ENCODE measurements at places on chromosomes 2 and 18.

- peak; percentile 94 for DNase-seq
Measured at GRCh38 chr2:113894156-113894743, 4.4 kb downstream of the ACTR3 start.

GRCh38 chr2:223488814-223489213 is 113.3 kb downstream of the SCG2 start:
- peak; percentile 88 for DNase-seq

DNA sequence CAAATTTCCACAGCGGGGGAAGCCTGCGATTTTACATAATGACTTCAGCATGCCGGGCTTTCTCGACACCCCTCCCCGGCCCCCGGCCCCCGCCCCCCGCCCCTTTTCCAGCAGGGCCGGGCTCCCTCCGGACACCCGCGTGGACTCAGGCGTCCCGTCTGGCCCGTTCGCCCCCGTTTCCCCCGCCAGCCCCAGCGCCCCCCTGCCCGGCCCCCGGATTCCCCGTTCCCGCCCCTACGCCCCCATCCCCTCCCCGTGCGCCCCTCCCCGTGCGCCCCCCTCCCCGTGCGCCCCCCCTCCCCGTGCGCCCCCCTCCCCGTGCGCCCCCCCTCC is 456 bp upstream of the NFATC1 start:
- no peak for DNase-seq

GRCh38 chr2:3278521-3279218 is 98.9 kb downstream of the EIPR1 start:
- DNase-seq = no peak

DNA sequence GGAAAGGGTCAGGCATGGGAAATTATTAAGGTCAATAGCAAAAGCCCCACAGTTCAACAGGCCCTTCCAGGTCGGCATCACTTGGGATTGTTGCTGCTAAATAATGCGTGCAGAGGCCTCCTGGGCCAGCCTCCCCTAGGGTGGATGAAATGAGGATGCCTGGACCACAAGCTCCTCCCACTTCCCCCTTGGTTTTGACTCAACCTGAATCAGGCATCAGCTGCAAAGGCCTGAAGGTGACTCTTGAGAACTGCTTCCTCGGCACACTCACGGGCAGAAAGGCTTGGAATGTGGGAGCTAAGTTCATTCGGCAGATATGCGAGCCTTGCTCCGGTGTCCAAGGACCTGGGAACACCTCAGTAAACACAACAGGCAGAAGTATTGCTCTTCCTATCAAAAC is 69.3 kb downstream of the MBP start:
- peak; percentile 94 for DNase-seq

- DNase-seq = no peak
Measured at GRCh38 chr18:67380867-67381266, 135.7 kb downstream of the DSEL start.

DNA sequence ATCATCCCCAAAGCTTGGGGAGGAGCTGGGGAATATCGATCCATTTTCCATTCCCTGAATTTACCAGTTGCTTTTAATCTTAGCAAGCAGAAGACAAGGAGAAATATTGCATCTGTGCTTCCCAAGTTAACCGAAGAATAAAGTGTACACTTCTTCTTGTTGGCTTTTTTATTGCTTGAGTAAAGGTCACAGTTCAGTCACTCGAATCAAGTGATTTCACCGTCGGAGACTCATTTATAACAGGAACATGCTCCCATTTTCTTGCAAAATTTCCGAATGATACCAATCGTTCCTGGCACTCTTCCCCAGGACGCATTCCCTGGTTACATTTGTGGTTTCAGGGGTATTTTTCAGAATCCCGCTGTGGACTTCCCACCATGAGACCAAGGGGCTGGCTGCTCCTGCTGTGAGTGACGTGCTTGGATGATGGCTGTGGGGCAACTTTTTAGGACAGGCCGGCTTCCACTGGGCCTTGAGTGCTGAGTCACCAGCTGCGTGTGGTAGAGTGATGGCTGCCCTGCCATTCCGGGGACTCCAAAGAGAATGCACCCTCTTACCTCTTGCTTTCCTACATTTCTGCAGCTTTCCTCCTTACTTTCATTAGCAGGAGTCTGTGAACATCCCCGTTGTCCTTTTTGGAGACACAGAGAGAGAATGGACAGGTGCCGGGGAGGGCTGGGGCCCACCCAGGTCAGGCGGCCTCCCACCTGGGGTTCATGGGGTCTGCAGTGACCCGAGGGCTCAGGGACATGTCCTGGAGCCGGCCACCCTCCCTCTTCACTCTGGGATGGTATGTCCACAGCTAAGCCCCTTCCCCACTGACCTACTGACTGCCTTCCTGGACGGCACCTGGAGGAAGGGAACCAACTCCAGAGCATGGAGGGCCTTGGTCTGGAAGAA is 60.7 kb upstream of the HDAC4 start:
- DNase-seq = no peak

- DNase-seq = no peak
Measured at GRCh38 chr18:79315596-79315995, 80.1 kb upstream of the NFATC1 start.

DNA sequence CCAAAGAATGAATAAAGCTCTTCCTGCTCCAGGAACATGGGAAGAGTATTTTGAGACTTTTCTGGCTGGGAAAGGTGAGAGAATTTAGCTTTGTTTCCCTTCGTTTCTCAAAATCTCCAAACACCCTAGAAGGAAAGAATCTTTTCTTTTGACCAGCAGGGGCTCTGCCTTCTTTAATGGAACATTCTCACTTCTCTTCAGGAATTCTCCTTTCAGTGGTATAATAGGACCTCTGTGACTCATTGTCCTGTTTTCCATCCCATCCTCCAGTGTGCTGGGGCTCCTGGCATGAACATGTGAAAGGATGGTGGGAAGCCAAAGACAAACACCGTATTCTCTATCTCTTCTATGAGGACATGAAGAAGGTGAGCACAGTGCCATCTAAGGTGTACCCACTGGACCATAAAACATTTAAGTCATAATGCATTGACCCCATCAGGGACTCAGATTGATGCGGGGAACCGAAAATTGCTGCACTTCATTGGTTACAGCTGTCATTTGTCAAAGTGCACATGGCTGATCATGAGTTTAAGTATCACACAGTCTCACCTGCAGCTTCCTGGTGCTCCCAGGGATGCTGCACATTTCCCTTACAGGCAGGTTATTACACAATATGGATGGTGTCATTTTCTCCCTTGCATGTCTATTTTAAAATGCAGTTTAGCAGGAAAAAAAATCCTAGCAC is 5.5 kb downstream of the SULT1C4 start:
- no peak for DNase-seq

DNA sequence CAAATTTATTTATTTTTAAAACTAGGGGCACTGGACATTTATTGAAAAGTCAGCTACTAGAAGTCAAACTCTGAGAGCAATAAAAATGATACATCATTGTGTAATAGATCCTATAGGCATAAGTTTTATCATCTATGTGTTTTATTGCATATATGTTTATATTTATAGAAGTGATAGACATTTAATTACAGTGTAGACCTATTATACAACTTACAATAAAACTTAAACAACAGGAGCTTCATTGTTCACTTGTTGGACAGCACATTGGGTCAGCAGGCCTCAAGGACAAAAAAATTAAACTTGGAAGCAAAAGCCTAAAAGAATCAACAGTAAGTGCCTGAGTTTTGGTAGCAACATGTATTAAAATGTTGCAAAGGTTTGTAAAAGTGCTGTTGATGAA is 15.0 kb upstream of the ACTR2 start:
- DNase-seq = no peak

DNA sequence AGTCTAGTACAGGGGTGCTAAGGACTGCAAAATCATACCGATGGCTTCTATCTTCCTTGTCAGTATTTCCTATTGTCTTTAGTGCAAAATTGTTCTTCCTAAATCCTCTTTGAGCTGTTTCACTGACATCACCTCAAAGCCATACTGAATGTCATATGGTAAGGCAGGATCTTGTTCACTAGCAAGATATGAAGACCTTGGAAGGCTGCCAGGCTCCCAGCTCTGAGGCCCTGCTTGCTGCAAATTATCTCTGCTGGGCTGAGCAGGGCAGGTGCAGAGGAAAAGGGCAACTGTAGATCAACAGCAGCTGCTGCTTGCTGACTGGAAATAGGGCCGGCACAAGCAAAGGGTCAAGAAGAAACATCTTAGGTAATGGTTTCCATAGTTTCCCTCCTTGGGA is 58.2 kb downstream of the PMAIP1 start:
- DNase-seq = peak; percentile 85

DNA sequence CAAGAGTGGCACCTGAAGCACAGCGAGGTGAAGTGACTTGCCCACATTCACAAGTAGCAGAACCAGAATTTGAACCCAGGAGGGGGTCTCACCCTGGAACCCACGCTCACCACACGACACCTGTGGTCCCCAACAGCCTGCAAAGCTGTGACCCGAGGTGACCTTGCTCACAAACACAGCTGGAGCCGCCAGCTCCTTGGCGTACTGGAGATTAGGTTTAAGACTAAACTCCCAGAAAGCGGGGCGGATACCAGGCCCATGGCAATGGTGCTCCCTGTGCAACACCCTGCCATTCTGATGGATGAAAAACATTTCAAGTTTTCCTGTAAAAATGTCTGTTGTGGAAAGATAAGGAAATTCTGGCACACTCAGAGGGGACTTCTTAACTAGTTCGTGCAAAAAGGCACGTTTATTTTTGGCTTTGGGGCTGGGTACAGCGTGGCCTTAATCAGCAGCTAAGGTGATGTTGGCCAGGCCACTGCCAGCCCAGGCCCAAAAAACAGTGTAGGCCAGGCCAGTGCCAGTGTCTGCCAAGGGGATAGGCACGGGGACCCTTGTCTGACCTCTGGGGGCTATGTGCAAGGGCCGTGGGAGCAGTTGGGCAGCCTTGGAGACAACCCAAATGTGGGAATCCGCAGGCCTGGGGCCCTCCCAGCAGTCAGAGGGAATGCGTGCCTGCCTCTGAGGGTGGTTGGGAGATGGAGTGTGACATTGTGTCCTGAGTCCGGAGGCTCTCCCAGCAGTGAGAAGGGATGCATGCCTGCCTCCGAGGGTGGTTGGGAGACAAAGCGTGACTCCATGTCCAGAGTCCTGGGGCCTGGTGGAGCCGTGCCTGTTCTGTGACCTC is 185.0 kb upstream of the HS6ST1 start:
- DNase-seq = no peak

- peak; percentile 31 for DNase-seq
Measured at GRCh38 chr2:60608679-60609078, 55.2 kb upstream of the BCL11A start.

DNA sequence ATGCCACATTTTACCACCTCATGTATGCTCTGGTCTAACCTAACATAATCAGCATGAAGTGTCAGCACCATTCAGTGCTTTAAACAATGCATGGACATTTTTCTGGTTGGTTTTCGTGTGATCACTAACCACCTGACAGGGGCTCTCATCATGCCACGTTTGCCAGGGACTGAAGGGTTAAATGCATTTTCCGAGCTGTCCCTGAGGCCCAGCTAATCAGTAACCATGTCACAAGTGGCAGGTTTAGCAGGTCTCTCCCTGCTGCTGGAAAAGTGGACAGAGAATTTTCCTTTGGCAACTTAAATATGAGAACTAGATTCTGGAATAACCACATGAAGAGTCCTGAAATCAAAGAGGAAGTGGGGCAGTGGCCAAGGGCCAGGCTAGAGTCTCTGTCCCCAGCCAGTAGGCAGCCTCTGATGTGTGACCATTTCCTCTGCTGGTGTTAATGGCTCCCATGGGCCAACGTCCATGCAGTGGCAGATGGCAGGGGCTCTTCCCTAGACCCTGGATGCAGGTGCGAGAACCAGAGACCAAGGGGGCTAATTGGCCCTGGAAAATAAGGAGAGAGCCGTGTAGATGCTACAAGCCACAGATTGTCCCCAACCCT is 69.5 kb downstream of the TPGS2 start:
- no peak for DNase-seq

DNA sequence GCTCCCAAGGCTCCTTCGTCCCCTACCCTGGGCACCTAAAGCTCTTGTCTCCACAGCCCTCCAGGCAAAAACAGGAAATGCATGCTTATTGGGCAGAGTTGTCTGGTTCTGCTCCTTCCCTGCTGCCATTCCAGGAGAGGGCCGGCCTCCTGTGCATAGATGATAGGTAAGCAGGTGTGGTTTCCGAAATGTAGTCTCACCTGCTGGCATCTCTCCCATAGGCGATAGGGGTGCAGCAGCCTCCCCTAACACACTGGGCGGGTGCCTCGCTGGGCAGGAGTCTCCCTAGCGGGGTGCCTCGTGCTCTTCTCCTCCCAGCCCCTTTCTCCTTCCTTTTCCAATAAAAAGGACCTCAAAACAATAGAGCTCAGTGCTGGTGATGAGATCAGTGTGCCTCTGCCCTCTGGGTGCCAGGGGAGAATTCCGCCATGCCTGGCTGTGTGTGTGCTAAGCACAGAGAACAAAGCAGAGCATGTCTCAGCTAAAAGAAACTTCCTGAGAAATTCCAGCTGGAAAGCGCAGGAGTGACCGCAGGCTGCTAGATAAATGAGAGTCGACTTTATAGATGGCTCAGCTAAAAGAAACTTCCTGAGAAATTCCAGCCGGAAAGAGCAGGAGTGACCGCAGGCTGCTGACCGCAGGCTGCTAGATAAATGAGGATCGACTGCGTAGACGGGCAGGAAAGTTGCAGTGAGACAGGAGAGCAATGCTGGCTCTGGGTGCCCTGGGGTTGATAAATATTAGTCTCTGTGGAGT is 11.3 kb upstream of the PXDN start:
- no peak for DNase-seq

DNA sequence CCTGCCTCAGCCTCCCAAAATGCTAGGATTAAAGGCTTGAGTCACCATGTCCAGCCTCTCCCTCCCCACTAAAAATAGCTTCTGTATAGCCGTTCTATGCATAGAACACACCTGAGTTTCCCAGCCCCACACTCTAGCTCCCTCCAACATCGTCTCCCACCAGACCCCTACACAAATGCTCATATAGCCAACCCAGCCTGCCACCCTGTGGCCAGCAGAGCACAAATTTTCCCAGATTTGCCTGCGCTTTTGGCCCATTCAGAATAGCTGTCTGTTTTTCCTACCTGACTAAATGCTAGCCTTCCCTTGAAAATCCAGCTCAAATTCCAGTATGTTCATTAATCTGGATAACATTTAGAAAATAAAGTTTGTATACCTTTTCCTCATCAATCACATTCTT is 22.8 kb downstream of the TRABD2A start:
- no peak for DNase-seq

- DNase-seq = no peak
Measured at GRCh38 chr18:3223356-3223755, 3.6 kb upstream of the MYOM1 start.

- DNase-seq = peak; percentile 12
Measured at GRCh38 chr2:165440367-165440766, 29.1 kb upstream of the CSRNP3 start.

DNA sequence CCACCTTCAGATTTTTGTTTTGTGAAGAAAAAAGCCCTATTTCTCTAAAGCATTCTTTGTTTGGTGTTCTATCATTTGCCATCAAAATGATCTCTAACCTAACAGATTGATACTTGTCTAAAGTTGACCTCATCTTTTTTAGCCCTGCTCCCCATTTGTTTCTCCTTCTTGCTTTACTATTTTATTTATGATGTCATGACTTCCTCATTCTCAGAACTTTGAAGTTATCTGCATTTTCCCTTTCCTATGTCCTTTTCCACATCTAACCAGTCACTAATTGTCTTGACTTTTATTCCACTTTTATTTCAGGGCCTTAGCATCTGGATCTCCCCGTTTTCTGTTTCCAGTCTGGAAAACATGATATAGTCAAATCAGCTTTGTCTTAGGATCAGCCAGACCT is 8.3 kb downstream of the RAPGEF4 start:
- DNase-seq = no peak
